ENCODE measurements at places on chromosomes 7 and 10.

DNA sequence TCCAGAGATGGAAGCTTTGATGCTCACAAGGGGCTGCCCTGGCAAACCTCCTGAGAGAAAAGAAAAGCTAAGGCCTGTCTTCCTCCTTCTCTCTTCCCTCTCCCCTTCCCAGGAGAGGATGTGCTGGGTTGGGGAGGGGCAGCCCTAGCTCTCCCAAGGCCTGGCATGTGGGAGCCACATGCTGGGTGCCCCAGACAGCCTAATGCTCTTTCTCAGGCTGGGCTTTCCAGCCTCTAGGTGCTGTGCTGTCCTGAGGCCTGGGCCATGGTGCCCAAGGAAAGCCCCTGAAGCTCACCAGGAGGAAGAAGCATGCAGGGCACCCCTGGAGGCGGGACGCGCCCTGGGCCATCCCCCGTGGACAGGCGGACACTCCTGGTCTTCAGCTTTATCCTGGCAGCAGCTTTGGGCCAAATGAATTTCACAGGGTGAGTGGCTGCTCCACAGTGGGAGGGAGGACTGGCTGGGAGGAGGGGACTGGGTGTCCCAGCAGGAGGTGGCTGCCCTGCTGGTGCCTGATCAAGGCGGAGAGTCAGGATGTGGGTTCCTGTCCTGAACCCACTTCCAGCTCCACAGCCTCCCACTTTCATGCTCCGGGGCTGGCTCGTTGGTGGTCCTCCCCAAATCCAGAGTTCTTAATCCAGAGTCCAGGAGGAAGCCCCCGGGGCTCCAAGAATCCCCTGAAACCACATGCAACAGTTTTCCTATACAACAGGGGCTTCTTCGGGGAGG, 1.7 kb downstream of the CPA5 start:
- DNase-seq = no peak

DNA sequence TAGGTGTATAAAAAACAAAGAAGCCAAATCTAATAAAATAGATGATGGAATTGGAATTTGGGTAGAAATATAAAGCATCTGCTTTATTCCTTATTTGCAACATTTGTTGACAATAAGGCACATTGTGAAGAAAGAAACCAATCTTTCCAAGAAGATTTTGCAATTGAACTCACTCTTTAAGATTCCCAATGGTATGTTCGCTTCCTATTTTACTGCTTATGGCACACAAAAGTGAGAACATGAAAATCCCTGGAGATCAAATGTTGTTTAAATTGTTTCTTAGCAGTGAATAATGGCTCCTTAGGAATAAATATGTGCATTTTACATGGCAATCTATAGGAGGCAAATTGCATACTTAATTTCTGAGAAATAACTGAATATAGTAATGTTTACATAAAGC, 84.5 kb downstream of the ADAM22 start:
- no peak for DNase-seq

- DNase-seq = no peak
Measured at GRCh38 chr10:5620966-5621365, 45.4 kb downstream of the ASB13 start.

- no peak for DNase-seq
Measured at GRCh38 chr7:124989911-124990310, 60.3 kb upstream of the POT1 start.

- no peak for DNase-seq
Measured at GRCh38 chr7:151101621-151102396, 15.5 kb downstream of the AGAP3 start.

DNA sequence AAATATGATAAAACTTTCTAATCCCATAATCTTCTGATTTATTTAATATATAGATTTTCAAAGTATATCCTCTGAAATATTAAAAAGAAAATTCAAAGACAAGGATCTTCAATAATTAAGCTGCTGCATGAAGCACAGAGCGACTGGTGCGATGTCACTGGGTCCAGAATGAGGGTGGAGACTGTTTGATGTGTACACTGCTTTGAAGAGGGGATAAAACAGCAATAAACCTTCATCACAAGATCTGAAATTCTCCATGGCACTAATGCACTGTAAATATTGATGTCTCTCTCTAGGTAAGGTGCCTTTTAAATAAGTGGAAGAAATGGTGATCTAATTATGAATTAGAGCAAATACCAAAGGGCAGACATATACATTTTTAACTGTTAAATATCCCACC, 337.8 kb downstream of the PARD3 start:
- DNase-seq = no peak

DNA sequence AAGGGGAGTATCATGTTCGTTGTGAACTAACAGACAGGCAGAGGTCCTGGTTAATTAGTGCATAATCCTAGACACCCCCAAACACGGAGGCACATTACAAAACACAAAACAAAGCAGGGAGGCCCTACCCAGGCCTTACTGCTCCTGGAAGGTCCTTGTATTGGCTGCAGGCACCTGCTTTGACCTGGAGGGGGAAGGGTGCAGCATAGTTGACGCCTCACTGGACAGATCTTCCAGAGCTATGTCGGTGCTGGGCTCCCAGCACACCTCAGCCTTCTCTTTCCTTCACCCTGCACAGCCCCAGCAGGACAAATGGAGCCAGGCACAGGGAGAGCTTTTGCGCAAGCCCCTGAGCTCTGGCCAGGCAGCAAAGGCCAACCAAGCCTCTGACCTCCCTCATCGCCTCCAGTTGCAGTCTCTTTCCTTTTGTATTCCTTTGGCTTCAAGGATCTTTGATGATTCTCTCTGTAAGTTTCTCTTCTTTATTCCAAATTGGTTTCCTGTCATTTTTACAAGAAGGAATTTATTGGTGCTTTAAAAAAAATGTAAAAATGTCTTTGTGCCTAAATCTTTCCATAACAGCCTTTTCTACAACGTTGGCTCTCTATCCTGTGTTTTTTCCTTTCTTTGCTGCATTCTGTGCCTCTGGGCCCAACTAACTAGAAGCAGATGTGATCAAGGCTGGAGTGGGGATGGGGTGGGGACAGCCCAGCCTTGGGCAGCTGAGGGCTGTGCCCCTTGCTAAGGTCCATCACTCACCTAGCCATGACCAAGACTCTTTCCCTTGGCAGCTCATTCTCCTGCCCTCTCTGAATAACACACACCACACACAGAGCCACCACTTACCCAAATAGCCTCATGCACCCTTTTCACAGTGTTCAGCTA, 317.1 kb upstream of the NPVF start:
- no peak for DNase-seq

- no peak for DNase-seq
Measured at GRCh38 chr10:99815621-99816020, 33.2 kb downstream of the ABCC2 start.

DNA sequence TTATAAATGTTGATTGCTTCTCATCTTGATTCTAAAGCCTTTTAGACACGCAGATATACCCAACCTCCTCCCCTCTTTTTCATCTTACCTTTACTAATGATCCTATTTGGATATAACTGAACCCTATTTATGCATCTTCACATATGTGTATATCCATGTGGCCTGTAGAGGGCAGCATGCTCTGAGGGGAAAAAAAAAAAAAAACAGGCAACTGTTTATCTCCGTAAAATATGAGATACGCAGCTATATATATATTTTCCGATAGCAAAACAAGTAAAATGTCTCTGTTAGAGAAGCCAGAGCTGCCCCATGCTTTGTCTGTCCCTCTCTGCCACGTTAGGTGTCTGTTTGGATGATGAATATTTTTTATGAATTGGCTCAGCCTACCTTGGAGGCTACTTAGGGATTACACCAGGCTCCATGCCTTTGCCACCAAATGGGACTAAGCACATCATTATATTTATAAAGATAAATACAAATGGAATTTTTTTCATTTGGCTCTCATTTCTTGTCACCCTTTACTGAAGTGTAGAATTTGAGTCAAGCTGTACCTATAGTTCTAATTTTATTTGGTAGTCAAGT, 174.8 kb upstream of the FZD1 start:
- DNase-seq = no peak

- no peak for DNase-seq
Measured at GRCh38 chr7:6317797-6318438, 45.5 kb upstream of the CYTH3 start.

GRCh38 chr7:102024005-102024768, 206.8 kb downstream of the CUX1 start:
- no peak for DNase-seq
